Activated B cell treated with CpG ODN at 0.5 μM for 24 hours (primary cell): ENCODE measurements at places on chromosomes 5 and 9.

- DNase-seq, result no peak
Observed at GRCh38 chr9:114511978-114512874, 7.0 kb upstream of the WHRN start.

DNA sequence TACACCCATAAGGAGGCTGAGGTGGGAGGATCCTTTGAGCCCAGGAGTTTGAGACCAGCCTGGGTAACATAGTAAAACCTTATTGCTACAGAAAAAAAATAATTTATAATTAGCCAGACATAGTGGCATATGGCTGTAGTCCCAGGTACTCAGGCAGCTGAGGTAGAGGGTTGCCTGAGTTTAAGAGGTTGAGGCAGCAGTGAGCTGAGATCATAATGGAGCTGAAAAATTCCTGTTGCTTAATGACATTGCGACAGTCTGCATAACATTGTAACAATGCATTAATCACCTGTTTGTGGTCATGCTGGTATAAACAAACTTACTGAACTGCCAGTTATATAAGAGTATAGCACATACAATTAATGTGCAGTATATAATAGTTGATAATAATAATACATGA is 214.2 kb downstream of the TRIM32 start:
- no peak for DNase-seq

- no peak for DNase-seq
Observed at GRCh38 chr5:102799017-102799416, 43.9 kb downstream of the PAM start.

DNA sequence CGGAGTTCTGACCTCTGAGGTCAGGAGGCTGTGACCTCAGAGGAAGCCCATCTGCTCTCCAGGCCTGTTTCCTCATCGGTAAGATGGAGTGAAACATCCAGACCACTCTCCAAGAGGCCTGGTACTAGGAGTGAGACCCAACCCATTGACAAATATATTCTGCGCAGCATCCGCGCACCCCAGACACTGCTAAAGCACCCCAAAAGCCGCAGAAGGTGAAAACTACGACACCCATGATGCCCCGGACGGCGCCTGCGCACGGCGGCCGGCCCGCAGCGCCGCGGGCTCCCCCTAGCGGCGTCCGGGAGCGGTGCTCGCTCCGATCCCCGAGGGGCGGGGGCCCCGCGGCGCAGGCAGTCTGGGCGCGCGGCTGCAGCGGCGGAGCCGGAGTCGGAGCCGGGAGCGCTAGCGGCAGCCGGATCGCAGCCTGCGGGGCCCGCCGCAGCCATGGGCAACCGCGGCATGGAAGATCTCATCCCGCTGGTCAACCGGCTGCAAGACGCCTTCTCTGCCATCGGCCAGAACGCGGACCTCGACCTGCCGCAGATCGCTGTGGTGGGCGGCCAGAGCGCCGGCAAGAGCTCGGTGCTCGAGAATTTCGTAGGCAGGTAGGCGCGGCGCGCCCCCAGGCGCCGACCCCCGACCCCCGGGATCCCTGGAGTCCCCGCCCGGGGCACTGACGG is at the start of gene DNM1:
Gene DNM1 (plus strand): TSS at position 356 of the 683 bp plus-strand sequence. CDS start 92 bp downstream, at position 448.
- DNase-seq, result peak; percentile 78

DNA sequence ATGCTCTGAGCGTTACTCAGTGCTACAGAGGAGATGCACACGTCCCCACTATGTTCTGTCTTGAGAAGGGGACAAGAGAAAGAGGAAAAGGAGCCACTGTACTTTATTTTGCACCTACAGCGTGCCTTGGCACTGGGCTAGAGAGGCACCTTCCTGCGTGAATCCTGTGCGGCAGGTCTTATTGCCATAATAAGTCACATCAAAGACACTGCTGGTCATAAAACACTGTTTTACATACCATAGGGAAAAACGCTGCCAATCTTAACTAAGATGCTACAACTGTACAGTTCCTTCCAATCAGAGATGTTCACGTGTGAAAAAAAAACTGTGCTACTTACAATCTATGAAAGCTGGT is 48.1 kb downstream of the NEURL1B start:
- no peak for DNase-seq

- no peak for DNase-seq
Observed at GRCh38 chr5:41924526-41924871, 582 bp upstream of the FBXO4 start.
